Activated CD4-positive, alpha-beta T cell treated with anti-CD3 and anti-CD28 coated beads, Interleukin-2, amount 10 ng/mL, durations not matched to agents 24 days and 14 days (primary cell): ENCODE measurements at places on chromosomes 4 and X. TPM values are rescaled to one million over a fixed set of nuclear protein-coding genes. Genes with fewer than 3 reads are reported as not detected.

The PLXNB3 gene
- total RNA-seq, result 0.43 and 0.49 TPM in 2 replicates

The ODAPH gene
- total RNA-seq, result 0.43 and 0.47 TPM in 2 replicates

The PRR32 gene
- not detected in 2 replicates for total RNA-seq

The ETDA gene
- total RNA-seq, result not detected in 2 replicates
